ENCODE measurements at places on chromosomes 11 and 22.

DNA sequence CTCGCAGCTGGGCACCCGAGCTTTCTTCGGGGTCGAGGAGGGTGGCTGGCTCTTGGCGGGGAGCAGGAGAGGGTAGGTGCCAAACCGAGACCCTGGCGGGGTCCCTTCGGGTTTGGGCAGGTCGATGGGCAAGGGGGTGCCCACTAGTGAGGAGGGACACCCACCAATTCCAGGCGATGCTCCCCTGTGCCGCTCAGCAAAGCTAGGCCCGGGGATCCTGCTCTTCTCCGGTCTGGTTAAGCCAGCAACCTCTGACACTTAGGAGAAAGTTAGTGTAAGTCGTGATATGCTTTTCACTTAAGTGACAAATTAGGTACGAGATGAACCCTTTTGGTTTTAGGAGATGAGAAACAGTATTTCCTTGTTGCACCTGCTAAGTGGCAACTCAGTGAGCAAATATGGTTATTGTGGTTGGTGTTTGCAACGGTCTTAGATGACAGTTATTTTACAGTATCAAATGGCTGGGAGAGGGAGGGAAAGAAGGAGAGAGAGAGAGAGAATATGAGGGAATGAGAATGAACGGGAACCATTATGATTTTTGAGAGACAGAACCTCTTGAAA lies 565 bp downstream of the NUCB2 start:
- peak; percentile 87 for DNase-seq

- DNase-seq, result no peak
Observed at GRCh38 chr22:22210375-22210774, 34.2 kb upstream of the VPREB1 start.

- no peak for DNase-seq
Observed at GRCh38 chr11:78200061-78200460, 11.3 kb downstream of the USP35 start.

DNA sequence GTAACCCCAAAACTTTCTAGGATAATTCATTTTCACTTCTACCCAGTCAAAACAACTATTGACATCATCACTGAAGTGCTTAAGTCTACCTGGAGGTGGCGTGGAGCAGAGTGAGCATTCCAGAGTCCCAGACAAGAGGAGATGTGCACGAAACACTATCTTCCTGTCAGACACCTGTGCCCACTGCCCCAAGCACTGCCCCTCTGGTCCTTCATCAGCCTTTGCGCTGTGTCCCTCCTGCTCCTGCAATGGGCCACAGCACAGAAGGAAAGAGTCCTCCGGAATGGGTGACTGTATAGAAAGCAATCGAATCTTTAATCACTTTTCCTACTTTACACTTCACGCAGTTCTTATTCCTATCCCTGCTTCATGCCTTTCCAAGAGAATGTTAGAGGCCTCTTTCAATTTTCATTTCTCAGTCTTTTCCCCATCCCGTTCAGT lies 512 bp upstream of the GRIA4 start:
- DNase-seq, result peak; percentile 62

GRCh38 chr22:22616636-22617035 lies 27.8 kb upstream of the GGTLC2 start:
- no peak for DNase-seq

GRCh38 chr22:48819961-48820360 lies 1007.7 kb downstream of the BRD1 start:
- DNase-seq, result no peak

DNA sequence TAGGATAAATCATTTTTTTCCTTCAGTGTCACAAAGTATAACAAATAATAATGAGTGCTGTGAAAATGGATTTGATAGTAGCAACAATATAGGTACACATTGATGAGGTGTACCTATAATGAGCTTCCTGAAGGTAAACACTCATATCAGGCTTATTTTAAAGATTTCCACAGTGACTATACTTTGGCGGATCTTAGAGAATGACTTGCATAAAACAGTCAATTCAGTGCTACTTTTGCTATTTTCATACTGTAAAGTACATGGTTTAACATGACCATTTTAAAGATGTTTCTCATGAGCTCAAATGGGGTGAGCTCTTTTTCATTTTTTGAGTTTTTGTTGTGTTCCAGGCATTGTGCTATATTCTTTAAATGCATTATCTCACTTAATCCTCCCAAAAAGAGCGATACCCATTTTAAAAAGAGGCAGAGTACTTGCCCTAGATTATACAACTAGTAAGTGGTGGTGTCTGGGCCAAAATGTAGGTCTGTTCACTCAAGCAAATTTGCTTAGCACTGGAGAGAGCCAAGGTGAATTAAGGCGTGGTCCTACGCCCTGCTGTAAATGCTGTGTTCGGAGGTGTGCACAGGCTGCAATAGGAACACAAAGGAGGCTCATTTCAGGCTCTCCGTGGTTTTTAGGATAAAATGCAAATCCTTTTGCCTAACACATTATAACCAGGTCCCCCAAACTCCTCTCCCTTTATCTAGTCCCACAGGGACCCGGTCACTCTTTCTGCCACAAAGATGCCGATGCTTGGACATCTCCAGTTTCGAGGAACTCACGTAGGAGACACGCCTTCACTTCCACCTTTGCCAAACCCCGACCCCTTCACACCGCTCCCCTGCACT lies 617 bp upstream of the ALKBH3 start:
- no peak for DNase-seq

DNA sequence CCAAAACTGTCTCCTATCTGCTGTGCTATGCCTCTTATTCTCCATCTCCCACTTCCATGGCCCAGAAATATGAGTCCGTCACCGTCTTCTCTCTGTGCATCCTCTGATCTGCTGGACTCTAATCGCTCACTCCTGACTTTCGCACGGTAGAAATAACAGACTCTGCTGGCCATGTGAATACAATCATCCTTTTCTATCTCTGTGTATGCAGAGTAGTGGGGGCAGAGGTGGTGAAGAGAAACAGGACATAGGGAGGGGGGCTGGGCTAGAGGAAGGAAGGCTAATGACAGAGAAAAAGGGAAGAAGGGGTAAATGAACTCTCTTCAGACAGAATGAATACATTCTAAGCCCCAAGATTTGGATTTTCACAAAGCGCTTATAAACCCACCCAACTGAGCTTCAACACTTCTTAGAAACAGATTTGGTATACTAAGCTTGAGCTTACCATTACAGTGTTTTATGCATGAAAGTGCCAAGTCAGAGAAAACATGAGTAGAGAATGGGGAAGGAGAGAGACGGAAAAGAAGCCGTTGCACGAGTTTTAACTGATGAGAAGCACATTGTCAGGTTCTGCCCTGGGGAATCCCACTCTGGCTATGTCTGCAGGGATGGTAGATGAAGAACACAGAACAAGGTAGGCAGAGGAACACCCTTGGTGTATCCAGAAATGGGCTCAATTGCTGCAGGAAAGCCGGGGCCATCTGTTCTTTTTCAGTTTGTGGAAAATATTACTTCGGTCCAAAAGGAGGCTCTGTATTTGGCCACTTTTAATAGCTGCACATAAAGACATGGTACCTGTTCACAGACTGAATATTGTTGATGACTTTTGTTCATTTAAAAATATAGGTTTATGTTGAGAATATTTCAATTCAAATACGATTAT lies 324.7 kb downstream of the ETS1 start:
- no peak for DNase-seq

DNA sequence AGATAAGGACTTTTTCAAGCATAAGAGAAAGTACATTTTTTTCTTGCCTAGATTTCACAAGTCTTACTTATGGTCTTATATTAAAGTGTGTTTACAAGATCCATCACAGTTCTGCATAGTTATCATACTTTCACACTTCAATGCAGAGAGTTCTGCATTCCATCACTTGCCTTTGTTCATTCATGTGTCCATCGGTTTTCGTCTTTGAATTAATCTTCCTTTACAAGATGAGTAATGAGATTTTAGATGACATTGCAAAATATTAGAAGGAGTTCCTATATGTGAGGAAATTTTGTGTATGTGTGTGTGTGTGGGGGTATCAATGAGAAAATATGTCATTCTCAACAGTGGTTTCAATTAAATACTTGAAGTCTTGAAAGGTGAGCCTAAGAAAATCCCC lies 98.1 kb upstream of the GUCY1A2 start:
- no peak for DNase-seq

DNA sequence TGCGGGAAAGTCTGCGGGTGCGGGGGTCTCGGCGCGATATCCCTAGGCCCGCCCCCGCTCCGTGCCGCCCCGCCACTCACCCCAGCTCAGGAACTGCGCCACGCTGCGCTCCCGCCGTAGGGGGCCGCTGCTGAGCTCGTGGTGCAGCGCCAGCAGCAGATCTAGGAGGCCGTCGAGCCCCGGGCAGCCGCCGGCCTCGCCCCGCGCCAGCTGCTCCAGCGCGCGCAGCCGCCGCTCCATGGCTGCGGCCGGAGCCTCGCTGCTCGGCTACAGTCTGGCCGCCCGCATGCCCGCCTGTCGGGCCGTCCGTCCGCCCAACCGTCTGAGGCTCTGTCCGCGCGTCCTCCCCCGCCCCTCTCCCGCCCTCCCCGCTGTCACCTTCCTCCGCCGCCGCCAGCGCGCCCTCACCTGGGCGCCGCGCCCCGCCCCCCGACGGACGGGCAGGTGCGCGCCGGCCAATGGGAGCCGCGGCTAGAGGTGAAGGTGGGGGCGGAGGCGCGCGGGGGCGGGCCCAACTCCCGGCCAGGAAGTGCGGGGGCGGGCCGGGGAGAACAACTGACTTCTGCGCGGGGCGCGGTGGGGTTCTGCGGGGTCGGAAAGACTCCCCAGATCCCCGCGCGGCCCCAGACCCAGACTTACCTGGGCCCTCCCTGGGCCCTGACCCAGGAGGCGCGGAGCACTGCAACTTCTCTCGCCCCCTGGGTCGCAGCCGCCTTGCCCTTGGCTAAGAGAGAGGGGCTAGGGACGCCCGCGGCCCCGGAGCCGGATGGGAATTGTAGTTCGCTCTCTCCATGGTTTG lies at the start of gene CDC42BPG:
Gene CDC42BPG (minus strand): TSS at position 324 of the 799 bp plus-strand sequence. CDS start 84 bp downstream, at position 240.
- peak; percentile 87 for DNase-seq

DNA sequence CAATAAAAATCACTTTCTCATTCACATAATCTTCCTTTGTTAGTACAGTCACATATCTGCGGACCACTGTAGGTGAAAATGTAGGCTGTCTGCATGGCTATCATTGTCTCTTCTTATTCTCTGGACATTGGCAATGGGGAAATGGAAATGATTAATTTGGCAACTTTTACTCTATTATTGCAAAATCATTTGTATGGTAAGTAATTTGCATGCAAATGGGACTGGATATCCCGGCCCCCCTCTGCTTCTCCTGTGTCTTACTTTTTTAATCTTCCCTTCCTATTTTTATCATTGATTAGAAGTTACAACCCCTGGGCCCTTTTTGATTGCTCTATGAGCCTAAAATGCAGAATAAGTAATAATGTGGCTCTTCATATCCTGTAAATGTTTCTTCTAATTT lies 6.0 kb downstream of the GRK3 start:
- DNase-seq, result no peak

DNA sequence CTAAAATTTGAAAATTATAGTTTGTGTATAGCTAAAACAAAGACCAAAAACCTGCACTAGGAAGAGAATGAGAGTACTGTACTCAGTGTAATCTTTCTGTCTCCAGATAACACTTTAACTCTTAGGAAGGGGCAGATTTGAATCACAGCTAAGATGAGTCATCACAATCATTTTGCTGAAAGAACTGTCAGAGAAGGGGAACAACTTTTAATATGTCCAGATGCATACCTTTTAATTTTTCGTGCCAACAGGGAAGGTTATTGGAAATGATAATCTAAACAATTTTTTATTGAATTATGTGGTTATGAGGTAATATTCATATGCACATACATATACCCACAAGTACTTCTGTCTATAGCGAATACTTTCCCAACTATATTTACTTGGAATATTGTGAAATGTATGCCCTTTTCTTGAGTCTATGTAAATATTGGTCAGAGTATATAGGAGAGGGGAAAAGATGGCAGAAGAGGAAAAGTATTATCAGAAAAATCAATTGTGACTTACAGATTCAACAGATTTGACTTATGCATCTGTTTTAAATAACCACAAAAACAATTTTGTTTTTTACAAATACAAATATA lies 51.1 kb upstream of the MUC15 start:
- DNase-seq, result no peak

- DNase-seq, result no peak
Observed at GRCh38 chr11:17588721-17589120, 41.7 kb downstream of the OTOG start.

GRCh38 chr11:64792482-64792881 lies 10.5 kb downstream of the MAP4K2 start:
- no peak for DNase-seq

DNA sequence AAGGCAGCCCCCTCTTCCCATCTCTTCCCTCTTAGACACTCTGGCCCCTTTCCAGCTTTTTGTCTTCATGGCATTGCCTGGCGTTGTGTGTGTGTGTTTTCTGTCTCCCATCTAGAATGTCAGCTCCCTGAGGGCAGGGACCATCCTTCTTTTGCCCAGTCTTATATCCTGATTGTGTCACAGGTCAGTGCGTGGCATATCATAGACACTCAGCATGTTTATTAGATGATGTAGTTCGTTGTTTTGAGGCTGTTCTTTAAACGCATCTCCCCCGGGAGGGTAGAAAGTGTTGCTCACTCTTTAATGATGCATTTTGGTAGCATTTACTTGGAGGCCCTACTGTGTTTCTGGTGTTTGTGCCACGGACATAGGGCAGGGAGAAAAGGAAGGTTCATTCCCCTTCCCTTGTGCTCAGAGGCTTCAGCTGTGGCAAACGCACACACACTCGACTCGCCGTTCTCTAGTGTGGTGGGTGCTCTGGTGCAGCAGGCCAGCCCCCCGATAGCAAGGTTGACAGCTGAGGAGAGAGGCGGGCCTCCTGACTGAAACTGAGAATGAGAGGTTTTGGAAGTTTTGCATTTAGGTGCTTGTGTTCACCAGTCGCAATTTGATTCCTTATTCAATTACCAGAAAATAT lies 60.2 kb downstream of the TNRC6B start:
- no peak for DNase-seq

DNA sequence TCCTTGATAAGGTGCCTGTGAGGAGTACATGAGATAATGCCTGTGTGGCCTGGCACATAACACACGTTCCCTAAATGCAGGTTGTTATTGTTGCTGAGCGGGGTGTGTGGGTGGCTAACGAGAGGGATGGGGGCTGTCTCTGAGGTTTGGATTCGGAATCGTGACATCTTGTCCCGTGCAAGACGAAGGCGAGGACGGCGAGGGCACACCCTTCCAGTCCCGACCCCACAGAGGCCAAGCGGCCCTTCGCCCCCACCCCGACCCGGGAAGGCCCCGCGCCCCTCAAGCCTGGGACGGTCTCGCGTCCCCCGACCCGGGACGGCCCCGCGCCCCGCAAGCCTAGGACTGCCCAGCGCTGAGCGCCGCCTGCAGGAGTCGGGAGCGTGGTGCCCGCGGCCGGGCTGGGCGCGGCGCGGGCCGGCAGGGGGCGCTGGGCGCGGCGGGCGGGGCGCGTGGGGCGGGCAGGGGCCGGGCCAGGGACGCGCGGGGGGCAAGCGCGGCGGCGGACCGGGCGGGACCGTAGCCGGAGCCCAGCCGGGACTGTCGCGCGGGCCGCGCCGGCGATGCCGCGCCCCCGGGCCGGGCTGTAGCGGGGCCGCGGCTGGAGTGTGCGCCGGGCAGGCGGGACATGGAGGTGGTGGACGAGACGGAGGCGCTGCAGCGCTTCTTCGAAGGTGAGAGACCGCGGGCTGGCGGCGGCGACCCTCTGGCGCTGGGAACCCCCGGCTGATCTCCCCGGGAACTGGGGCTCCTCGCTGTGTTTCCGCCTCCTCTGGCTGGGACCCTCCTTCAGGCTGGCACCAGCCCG lies at the start of gene MYRF:
Gene MYRF (plus strand): TSS at position 520 of the 808 bp plus-strand sequence. CDS start 109 bp downstream, at position 629.
- peak; percentile 14 for DNase-seq

Measured in NCI-H526 treated with DMSO at 0.1 percent for 48 hours (cell line).